K562 (cell line): ENCODE measurements at places on chromosomes 11 and 22. TPM values are rescaled to one million over a fixed set of nuclear protein-coding genes. Genes with fewer than 3 reads are reported as not detected.

- no peaks in the 10 kb centered on the region for H3K4me1 ChIP-seq
- no peak overlapping the region for H3K4me3 ChIP-seq
- DNase-seq, result no peak
- no peaks in the 10 kb centered on the region for H3K36me3 ChIP-seq
- no peak overlapping the region for H3K27ac ChIP-seq
- H3K27me3 ChIP-seq, result no peaks in the 10 kb centered on the region
Observed at GRCh38 chr11:16179676-16180075, 176.7 kb downstream of the SOX6 start.

DNA sequence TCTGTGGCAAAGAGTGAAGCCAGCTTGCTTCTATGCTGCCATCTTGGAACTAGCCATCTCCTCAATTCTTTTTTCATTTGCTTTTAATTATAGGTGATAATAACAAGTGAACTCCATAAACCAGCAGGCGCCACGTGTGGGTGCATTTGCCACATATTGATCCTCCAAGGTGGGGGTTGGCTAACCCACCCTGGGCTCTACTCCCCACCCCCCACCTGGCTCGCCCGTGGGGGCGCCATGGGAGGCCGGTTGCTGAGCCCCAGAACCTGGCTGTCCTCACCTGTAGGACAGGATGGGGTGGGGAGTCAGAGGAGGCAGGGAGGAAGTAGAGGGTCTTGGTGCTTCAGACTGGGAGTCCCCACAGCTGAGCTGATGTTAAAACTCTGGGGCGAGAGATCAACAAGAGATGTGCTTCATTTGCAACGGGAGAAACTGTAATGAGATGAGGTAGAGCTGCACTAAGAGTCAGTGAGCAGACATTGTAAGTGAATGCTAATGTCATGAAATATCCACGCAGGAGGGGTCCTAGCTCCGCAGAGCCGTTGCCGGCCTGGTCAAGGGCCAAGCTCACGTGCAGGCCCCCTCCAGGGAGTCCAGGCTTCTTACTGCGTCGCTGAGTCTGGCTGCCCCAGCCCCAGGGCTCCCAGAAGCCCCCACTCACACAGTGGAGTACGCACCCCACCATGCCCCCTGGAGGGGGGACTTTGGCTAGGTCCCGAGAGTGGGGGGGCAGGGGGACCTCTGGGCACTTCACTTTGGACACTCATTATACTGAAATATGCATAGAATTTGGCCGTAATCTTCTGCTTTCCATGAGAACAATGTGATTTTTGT, 59.4 kb downstream of the BRD1 start:
- H3K27ac ChIP-seq, result no peak overlapping the region
- no peak for DNase-seq
- H3K4me3 ChIP-seq, result no peak overlapping the region
- H3K27me3 ChIP-seq, result no peaks in the 10 kb centered on the region
- H3K36me3 ChIP-seq, result peaks cover under 1% of the 10 kb centered on the region; the same call in 1 of the 3 replicates

DNA sequence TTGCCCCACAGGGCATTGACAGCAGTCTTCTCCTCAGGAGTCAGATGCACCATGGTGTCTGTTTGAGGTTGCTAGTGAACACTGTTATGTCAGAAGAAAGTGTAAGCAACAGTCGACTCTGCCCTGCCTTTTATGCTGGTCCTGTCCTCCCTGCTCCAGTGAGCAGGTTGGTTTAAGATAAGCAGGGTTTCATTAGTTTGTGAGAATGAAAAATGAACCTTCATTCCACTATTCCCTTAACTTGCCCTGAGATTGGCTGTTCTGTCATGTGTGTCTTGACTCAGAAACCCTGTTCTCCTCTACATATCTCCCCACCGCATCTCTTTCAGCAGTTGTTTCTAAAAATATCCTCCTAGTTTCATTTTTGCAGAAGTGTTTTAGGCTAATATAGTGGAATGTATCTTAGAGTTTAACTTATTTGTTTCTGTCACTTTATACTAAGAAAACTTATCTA, at the start of gene HBD:
Gene HBD (minus strand): TSS at position 103 of the 454 bp plus-strand sequence. CDS start 50 bp downstream, at position 53.
- no peaks in the 10 kb centered on the region; the same call in 2 of the 3 replicates for H3K36me3 ChIP-seq
- peaks cover 40% of the 10 kb centered on the region for H3K4me1 ChIP-seq
- DNase-seq, result no peak
- H3K27me3 ChIP-seq, result no peaks in the 10 kb centered on the region

DNA sequence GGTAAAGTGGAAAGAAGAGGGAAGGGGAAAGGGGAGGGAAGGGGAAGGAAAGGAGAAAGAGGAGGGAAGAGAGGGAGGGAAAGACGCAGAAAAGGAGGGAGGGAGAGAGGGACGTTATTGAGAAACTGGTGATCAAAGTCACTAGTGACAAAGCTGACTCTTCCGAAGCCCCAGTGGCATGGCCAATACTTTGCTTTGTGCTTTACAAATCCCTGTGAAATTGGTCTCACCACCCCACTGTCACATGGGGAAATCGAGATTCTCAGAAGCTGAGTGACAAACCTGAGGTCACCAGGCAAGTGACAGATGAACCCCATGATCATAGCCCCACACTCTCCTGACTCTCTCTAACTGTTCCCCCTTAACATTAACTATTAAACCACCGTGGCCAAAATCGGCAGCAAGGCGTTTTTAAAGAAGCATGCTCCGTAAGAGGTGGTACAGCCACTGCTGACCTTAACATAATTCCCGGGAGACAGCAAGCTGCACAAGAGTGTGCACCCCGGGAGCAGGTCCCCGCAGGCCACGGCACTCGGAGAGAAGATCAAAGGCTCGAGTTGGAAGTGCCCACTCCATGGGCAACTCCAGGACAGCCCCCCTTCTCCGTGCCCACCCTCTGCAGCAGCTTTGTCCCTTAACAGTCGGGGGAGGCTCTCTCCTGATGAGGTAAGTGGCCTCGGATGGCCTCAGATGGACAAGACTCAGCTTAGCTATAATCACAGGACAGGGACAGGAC, 34.8 kb downstream of the CELSR1 start:
- no peaks in the 10 kb centered on the region for H3K36me3 ChIP-seq
- no peak overlapping the region for H3K27ac ChIP-seq
- no peak overlapping the region for H3K4me3 ChIP-seq

DNA sequence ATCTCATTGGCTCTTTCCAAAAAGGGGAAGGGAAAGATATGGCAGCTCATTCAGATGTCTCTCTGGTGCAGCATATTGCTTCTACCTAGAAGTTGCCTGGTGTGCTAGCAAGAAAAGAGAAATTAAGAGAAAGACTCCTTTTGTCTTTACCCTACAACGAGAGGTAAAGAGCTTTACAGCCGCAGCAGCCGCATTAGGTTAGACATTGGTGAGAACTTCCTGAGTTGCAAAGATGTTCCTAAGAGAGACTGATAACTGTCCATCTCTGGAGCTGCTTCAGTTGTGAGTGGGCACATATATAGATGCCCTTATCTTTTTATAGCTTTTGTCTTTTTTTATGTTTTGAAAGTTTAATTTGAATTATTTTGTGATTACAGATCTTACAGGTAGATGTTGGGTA, 80.8 kb upstream of the NNMT start:
- H3K27me3 ChIP-seq, result no peaks in the 10 kb centered on the region
- no peak for DNase-seq
- peaks cover 77% of the 10 kb centered on the region for H3K4me1 ChIP-seq

NEFH gene
- 12.7 and 14.5 TPM in 2 replicates for total RNA-seq
